ENCODE measurements at places on chromosomes 6 and 20. TPM values are rescaled to one million over a fixed set of nuclear protein-coding genes. Genes with fewer than 3 reads are reported as not detected.

MYB gene
- 0.53 TPM for total RNA-seq

BPIFB6 gene
- not detected for total RNA-seq

COL21A1 gene
- 1.4 TPM for total RNA-seq

PPP1R3G gene
- 0.09 TPM for total RNA-seq

CALHM6 gene
- total RNA-seq = not detected

CGAS gene
- total RNA-seq = 7.4 TPM

YIPF3 gene
- 119 TPM for total RNA-seq

CDC5L gene
- total RNA-seq = 23.5 TPM

GJA10 gene
- not detected for total RNA-seq

TMEM242 gene
- 15.3 TPM for total RNA-seq

HLA-F gene
- 1.6 TPM for total RNA-seq

SAMD5 gene
- total RNA-seq = 4.6 TPM

EHMT2 gene
- total RNA-seq = 53.7 TPM

C20orf173 gene
- not detected for total RNA-seq

RUNX2 gene
- not detected for total RNA-seq

HLA-DOA gene
- not detected for total RNA-seq

GGTLC1 gene
- total RNA-seq = not detected

OLIG3 gene
- not detected for total RNA-seq

DACT2 gene
- total RNA-seq = not detected

PACRG gene
- not detected for total RNA-seq

PKIB gene
- total RNA-seq = not detected

SLC22A1 gene
- total RNA-seq = not detected

PPT2 gene
- 27.2 TPM for total RNA-seq

NOL7 gene
- 80.0 TPM for total RNA-seq

DLK2 gene
- total RNA-seq = not detected

KCNG1 gene
- total RNA-seq = 1.1 TPM

COL19A1 gene
- total RNA-seq = not detected

IBTK gene
- total RNA-seq = 29.5 TPM

TMEM74B gene
- total RNA-seq = 1.1 TPM

ARFGEF3 gene
- total RNA-seq = 7.0 TPM

FUT9 gene
- total RNA-seq = not detected

MBOAT1 gene
- 4.8 TPM for total RNA-seq

SLC22A2 gene
- total RNA-seq = not detected

MYBL2 gene
- 107 TPM for total RNA-seq

COX4I2 gene
- not detected for total RNA-seq

SENP6 gene
- total RNA-seq = 99.1 TPM

KCNK16 gene
- not detected for total RNA-seq

SYNJ2 gene
- 71.8 TPM for total RNA-seq

CCM2L gene
- 12.4 TPM for total RNA-seq

UBD gene
- 0.31 TPM for total RNA-seq

CAGE1 gene
- not detected for total RNA-seq

DYNLT2 gene
- 1.5 TPM for total RNA-seq

MOCS1 gene
- 10.3 TPM for total RNA-seq

EPHA7 gene
- total RNA-seq = not detected

KCNS1 gene
- 0.23 TPM for total RNA-seq

ZKSCAN8 gene
- total RNA-seq = 21.2 TPM

Measured in endothelial cell of umbilical vein (primary cell).